Neural crest cell (in vitro differentiated cells): ENCODE measurements at places on chromosomes 3 and 15. TPM values are rescaled to one million over a fixed set of nuclear protein-coding genes. Genes with fewer than 3 reads are reported as not detected.

DNA sequence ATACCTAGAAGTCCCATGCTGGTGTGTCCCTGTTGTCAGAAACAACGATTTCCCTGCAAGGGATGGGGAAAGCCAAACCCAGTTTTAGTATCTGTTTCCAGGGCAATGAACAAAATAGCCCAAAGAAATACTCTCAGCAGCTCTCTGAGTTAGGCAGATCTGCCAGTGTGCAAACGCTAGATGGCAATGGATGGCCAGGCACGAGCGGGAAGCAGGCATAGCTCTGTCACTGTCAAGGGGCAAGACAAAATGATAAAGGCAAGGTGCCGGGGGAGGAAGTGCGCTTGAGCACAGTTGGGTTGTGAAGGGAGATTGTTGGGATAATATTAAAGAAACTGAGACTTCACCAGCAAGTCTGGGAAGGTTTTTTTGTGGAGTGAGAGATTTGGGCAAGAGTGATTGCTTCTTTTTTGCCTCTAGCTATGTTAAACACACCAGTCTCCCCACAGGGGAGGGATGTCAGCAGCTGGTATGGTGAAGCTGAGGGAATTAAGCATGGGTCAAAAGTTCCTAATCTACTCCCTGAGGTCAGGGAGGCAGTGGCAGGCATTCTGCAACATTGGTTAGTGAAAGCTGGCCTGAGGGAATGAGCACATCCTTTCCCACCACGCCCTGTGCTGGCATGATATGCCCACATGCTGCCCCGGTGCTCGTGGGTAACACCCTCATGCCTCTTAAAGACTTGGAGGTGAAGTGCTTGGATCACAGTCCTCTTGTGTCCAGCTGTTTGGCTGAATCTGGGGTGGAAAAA lies 117.5 kb downstream of the PDCD6IP start:
- no peak for DNase-seq

DNA sequence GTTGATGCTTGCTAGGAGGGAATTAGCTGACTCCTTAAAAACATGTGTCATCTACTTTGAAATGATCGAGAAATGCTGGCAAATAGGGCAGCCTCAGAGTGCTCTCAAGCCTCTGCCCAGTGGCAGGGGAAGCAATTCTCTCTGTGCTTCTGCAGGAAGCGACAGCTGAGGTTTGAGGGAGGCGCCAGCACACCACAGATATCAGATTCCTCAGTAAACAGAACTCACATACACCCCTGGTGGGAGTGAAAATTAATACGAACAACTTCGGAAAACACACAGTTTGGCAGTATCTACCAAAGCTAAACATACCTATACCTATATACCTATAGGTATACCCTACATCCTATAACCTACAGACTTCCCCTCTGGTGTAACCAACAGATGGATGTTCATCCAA lies 61.3 kb downstream of the NSMCE3 start:
- DNase-seq = no peak

Gene USP8
- 40.5 and 44.4 TPM in 2 replicates for total RNA-seq

GRCh38 chr15:38474155-38474757 lies 20.3 kb downstream of the FAM98B start:
- no peak for DNase-seq

DNA sequence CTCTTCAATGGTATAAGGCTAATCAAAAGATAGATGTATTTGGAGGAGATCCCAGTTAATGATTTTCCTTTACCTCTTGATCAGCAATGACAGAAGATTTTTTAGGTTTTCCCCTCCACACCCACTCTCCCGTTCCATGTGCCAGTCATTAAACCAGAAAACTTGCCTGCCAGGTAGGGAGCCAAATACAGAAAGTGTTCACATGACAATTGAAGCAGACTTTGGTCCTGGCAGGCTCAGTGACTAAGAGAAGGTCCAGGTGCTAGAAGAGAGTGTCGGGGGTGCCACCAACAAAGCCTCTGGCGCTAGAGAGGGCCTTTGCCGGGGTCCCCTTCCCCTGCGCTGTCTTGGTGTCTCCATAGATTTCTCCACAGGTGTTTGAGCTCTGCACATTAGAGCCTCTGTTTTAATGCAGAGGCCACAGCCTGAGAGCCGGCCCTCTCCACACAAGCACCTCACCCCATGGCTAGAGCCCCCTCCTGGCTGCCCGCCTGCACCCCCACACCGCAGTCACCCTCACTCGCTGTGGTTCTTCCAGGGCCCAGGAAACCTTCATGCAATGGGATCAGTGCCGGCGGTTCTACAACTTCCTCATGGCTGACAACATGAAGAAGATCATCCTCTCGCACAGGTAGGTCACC lies 36.4 kb downstream of the RLBP1 start:
- no peak for DNase-seq

DNA sequence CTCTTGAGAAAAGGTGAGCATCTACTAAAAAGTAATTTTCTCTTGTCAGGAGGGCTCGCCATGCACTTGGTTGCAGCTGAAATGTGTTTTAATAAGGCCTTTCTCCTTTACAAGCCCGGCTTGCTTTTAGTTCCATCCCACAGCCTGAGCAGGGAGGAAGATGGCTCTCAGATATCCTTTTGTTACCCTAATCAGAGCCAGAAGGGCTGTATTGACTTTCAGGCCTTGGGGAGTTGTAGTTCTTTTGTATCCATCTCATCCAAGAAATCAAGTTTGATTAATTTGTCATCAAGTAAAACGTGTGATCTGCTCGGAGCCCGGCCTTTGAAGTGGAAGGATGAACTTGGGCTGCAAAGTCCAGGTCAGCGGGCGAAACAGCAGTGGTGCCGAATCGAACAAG lies 52.9 kb downstream of the EIF4E3 start:
- DNase-seq = no peak

DNA sequence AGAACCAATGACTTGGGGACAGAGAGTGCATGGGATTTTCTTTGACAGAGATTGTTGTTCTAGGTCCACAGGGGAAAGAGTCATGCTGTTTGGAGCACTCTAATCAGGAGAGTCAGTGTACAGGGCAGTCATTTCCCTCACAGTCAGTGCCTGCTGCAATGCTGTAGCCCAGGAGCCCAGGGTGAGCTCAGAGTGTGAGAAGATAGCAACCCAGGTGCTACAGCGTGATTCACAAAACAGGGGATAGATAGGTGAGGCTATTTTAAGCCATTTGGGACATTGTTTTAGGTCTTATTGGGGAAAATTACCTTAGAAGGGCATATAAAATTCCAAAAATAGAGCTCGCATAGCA lies 37.3 kb downstream of the LNP1 start:
- DNase-seq = no peak

DNA sequence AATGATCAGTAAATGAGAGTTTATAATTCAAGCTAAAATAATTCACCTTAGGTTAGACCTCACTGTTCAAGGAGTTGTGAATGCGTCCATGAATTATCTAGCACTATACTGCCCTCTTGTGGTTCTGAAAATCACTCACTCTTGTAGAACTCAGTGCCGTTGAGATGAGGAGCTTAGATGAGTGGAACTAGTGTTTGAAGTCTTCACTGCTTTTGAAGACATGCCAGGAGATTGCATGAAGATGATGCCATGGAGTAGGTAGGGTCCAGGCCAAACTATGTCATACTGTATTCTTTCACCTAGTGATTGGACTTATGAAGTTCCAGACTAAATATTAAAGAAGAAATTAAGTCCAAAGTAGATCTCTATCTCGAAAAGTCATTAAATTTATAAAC lies 28.8 kb downstream of the LYSMD4 start:
- DNase-seq = peak; percentile 30

Gene TNFAIP8L3
- 0.20 TPM in 1 of 2 replicates, not detected in the other for total RNA-seq

DNA sequence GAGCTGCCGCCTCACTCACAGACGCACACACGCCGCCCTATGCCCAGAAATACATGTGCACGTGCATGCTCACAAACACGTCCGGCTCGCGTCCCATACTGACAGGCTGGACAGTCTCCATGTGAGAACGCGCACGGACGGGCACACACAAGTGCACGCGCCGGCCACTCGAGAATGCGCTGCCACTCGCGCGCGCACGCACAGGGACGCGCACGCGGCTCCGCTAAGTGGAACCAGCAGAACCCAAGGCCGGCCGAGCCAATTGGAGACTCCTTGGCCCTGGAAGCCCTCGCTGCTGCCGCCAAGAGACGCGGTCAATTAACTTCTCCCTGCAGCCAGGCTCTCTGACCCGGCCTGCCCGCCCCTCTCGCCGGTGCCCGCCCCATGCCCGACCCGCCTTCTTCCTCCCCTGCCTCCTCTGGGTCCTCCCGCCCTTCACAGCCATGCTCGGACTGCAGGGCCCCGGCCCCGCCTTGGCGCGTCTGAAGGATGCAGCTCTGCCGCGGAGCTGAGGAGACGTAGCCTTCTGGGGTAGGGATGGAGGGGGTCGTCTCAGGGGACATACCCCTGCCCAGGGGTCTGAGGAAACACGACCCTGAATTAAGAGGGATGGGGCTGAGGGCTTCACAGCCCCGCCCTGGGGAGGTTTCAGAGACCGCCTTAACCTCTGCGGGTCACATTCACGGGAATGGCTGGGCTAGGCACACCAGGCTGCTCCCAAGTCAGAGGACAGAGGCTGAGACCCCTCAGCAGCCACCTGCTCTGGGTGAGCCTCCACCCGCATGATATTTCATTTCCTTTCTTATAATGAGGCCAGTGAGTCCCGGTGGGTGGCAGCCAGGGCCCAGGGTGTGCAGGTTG lies 15.0 kb downstream of the PTH1R start:
- DNase-seq = peak; percentile 64

GRCh38 chr15:74317820-74318375 lies 49.5 kb downstream of the CYP11A1 start:
- no peak for DNase-seq

DNA sequence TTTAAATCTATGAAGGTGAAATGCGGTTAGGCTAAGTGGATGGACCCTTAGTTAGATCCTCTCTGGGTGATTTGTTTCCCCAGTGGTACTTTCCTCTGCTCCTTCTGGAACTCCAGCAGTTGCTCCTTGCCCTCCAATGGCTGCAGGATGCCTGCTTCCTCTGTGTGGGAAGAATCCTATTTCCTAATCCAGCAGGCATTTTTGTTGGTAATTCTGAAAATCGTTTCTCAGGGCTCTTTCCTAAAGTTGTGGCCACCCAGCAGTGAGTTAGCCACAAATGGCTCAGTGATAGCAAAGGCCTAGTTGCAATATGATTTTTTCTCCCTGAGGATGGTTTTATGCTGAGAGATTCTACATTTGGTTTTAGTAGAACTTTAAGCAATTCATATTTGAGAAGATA lies 332.3 kb upstream of the C2CD4B start:
- DNase-seq = no peak

Gene LTK
- total RNA-seq = 0.16 and 0.19 TPM in 2 replicates

Gene HHLA2
- total RNA-seq = not detected in 2 replicates

DNA sequence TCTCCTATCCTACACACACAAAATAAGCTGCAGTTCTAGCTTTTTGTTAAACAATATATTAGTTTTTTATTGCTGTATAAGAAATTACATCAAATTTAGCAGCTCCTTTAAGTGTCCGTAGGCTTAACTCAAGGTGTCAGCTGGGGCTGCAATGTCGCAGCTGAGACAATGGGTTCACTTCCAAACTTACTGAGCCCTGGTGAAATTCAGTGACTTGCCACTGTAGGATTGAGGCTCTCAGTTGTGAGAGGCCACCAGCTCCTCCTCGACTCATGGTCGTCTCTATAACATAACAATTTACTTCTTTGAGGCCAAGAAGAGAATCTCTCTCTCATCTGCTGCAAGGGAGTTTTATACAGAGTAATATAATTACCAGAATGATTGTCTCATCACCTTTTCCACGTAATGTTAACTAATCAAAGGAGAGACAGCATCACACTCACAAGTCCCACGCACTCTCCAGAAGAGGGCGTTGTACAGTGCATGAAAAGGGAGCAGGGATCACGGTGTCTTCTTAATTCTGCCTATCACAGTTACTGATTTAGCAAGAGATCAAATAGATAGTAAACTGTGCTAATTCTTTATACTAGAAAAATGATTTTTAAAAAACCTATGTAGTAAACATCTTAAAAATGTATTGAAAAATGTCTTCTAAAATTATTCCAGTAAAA lies 735.6 kb upstream of the GBE1 start:
- no peak for DNase-seq

Gene GUCA1C
- not detected in 2 replicates for total RNA-seq

Gene GXYLT2
- 0.82 and 1.2 TPM in 2 replicates for total RNA-seq

Gene POPDC2
- 2.8 and 3.8 TPM in 2 replicates for total RNA-seq

DNA sequence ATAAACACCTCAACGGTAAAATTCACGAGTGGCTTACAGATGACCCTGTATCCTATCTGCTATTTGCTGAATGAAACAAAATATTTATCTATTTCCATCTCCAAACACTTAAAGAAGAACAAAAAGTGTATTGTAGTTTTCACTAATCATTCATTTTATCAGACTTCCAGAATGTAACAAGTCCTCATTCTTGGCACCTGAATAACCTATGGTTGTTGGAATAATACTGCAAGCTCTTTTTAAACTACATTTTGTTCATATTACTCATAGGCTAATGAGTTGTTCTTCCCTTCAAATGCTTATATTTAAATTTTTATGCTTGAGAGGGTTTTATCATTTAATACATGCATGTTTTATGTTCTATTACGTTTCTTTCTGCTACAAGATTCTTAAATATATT lies 1434.1 kb downstream of the SI start:
- DNase-seq = no peak

GRCh38 chr3:59704292-59704691 lies 654.5 kb upstream of the CFAP20DC start:
- no peak for DNase-seq

DNA sequence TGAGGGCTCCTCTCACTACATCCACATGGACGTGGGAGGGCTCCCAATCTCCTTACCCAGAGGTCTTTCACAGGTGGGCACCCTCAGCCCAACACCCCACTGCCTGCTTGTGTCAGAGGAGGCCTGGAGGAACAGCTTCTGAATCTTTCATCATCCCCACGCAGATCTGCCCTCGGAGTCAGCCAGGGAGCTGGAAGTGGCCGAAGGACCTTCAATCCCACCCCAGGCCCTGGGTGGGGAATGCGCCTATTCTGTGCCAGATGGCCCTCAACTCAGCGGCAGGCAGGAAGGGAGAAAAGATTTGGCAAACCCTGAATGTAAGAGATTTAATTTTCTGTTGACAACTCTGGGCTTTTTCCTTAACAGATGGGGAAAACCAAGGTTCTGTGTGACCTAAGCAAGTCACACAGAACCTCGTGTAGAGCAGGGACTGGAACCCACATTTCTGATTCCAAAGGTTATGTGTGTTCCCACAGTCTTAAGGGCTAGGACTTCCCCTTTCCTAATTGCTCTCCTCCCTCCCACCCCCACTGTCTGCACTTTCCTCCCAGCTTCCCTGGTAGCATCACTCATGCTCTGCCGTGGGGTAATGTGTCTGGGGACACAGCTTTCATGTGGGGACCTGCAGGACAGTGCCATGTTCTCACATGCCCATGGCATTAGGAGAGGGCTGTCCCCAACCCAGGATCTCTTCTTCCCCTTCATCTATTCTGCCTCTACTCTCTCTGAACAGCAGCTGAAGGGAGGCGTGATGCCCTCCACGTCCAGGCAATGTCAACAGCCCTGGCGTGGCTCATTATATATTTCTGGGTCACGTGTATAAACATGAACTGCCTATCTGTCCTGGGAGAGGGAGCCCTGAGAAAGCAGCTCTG lies 98.1 kb downstream of the SEMA5B start:
- DNase-seq = no peak

GRCh38 chr3:100103558-100104441 lies 10.5 kb downstream of the FILIP1L start:
- no peak for DNase-seq
